Temporal lobe (tissue), 4 donors: ENCODE measurements at places on chromosomes 11 and 22. TPM values are rescaled to one million over a fixed set of nuclear protein-coding genes. Genes with fewer than 3 reads are reported as not detected.

The GP1BB gene
- 24.8 TPM for total RNA-seq

The DKK3 gene
- 197 TPM for total RNA-seq

The PGR gene
- under 0.01 TPM for total RNA-seq

The KIAA0930 gene
- total RNA-seq = 42.0 TPM

The SOX10 gene
- total RNA-seq = 5.2 TPM

The IL18 gene
- total RNA-seq = 2.0 TPM

The CADM1 gene
- total RNA-seq = 142 TPM

The KRTAP5-7 gene
- total RNA-seq = not detected

The KLHDC7B gene
- total RNA-seq = not detected

The UBE2L3 gene
- total RNA-seq = 25.3 TPM

The BTG4 gene
- not detected for total RNA-seq

The ALDH3B1 gene
- total RNA-seq = 0.49 TPM

The IFITM10 gene
- 0.49 TPM for total RNA-seq

The F2 gene
- total RNA-seq = not detected

The TMPRSS6 gene
- total RNA-seq = under 0.01 TPM

The PTGDR2 gene
- total RNA-seq = 2.0 TPM

The SULT4A1 gene
- total RNA-seq = 35.2 TPM

The NFRKB gene
- 17.9 TPM for total RNA-seq
